ENCODE measurements at places on chromosomes 2 and 18.

DNA sequence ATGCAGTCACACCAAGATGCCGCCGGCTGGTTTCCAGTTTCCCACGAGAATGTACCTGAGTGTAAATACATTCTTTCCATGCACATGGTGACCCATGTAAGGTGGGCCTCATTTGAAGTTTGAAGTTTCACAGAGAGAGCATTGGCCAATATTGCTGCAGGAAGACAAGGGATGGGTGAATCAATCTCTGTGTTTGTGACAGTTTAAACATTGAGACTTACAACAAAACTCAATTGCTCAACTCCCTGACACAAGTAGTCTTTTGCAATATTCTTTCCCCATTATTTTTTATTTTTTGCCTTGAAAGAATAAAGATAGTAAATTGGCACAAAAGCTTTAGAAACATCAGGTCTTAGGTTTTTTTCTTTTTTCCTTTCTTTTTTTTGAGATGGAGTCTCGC lies 5.1 kb downstream of the SERPINB2 start:
- DNase-seq: no peak

GRCh38 chr2:121804340-121804739 lies 48.9 kb downstream of the TSN start:
- DNase-seq: no peak

DNA sequence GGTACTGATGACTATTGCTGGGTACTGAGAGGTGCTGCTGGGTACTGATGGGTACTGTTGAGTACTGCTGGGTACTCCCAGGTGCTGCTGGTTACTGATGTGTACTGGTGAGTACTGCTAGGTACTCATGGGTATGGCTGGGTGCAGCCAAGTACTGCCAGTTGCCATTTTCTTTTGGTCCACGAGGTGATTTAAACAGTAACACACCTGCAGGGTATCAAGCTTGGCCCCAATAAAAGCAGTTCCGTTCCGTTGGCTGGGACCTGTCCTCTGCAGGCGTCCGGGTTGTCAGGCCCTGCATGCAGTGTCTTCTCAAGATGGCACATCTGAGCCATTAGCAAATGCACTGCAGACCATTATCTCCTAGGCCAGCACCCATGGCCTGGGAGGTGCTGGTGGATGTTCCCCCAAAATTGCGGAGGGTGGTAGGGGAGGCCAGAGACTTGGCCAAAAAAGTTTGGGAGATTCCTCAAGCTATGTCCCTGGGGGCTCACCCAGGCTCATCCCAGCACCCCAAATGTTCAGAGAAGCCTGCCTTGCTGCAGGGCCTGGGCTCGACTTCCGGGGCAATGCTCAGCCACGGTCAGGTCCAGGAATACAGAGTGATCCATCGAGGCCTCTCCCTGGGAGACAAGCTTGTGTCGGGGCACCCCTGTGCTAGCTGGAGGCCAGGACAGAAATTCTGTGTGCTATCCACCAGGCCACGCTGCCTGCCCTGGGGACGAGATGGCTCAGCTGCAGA lies 165.2 kb downstream of the TWIST2 start:
- no peak for DNase-seq

DNA sequence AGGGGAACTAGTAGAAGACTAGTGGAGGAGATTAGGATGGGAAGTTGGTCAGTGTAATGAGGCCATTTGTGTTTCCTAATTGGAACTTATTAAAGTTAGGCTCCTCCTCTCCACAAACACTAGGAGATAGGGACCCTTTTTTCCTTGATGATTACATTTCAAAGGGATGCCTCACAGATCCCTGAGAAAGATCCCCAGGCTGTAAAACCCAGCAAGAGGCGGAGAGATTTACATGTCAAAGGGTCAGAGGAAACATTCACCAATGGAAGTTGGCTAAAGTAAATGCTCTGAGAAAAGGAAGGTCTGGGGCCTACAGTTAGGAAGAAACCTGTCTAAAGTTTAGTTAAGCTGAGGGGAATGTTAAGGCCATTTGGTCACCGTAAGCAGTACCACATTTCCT lies 1.4 kb upstream of the CCDC85A start:
- DNase-seq: no peak

DNA sequence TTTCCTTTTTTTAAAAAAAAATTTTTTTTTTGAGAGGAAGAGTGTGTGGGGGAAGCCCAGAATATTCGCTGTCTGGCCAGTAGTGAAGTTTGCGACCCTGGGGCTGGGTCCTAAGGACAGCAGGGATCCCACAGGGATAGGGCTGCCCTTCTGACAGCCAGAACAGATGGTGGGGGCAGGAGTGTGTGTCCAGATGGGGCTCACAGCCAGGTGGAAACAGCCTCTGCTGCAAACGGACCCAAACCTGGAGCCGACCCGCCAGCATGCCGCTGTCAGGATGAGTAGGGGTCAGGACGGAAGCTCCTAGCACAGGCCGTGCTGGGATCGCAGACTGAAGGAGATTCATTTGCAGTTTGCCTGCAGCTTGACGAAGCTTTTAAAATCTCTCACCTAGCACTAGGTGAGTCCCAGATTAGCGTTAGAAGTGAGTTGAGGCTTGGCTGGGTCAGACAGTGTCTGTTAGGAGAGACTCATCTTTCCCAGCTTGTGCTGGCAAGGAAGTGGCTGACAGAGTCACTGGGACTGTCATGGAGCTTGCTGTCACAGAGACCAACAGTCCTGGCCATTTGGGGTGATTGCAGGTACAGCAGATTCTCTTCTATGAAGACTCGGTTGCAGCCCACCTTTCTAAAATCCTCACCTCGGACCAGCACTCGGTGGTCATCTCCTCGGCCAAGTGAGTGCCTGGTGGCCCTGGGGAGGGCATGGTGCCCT lies 93.4 kb downstream of the DGKD start:
- DNase-seq: no peak

All from progenitor cell of endocrine pancreas (in vitro differentiated cells).